ENCODE measurements at places on chromosomes 1 and 21.

DNA sequence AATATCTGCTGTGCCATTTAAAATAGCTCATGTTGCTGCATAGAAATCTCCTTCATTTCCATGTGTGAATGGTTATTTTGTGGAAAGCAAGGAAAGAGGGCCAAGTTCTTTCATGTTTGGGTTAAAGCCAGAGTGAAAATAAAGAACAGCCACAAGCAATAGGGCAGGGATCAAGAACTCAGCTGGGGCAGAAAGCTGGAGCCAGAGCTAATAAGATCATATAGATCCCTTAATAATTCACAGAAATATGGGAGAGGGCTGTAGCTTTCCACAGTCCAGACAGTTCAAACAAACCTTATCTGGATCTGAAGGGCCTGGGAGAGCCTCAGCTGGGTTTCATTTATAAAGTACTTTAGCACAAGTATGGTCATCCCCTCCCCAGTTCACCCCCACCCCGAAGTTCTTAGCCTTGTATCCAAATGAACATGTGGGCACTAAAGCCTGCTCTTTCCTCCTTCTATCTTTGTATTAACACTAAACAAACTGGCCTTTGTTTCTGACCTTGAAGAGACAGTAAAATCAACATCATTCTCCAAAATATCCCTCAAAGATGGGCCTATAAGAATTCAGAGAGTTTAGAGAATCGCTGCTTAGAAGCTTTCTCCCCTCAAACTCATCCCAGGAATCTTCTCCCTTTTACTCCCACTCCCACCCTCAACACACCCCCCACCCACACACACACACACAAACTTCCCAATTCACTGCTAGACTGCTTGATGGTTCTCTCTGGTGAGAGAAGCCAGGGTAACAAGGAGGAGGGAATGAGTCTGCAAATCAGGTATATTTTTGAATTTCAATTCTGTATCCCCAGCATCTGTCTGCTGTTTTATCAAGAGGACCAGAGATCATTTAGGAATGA is 41.7 kb downstream of the UTP25 start:
- no peak for DNase-seq

DNA sequence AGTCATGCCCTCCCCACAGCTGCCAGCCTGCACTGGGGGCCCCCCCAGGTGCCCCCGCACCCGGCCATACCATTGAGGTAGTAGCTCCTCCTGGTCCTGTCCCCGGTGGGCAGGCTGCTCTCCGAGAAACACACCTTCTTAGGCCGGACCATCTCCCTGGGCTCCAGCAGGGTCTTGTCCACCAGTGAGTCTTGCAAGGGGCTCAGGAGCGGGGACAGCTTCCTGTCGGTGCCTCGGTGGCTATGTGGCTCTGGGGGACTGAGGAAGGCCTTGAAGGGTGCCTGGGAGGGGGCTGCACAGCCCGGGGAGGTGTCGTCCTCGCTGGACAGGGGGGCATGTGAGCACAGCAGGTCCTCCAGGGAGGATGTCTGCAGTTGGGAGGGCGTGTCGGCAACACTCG is 12.9 kb upstream of the FTCD start:
- DNase-seq: no peak

GRCh38 chr21:38468989-38469388 is 29.3 kb downstream of the ERG start:
- DNase-seq: peak; percentile 49

GRCh38 chr1:44294588-44295007 is 60.5 kb downstream of the ERI3 start:
- peak; percentile 36 for DNase-seq

- DNase-seq: no peak
Measured at GRCh38 chr1:169475806-169476387, 9.8 kb downstream of the SLC19A2 start.

DNA sequence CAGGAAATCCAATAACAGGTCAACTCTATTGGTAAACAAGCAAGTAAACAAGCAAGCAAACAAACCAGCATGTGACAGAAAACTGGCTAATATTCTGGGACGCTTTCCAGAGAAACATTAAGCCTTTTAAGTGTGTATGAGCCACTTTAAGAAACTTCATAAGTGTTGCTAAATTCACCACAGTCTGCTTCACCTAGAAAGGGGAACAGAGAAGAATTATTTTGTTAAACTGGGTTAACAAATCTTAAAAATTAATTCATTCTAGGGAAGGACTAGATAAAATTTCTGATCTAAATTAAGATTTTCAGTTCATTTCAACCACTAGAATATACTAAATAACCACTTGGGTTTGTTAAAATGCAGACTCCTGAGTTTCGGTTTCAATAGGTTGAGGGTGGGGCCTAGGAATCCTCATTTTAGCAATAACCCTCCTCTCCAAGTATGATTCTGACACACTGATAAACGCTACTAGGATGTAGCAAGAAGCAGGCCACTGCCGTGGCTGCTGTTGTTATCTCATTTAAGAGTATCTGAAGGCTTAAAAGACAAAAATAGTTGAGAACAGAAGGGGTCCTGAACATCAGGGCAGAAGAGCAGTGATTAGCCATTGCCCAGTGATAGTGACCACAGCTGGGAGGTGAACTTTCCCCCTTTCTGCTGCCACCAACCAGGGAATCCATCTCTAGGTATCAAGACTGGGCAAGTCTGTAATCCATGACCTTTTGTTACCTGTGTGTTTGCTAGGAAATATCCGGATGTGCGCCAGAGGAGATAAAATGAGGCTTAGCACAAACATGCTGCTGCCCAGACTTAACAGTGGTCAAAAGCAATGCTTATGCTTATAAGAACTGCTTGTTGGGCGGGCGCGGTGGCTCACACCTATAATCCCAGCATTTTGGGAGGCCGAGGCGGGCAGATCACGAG is 11.2 kb downstream of the CREG1 start:
- DNase-seq: no peak

- DNase-seq: no peak
Measured at GRCh38 chr1:116126281-116126680, 15.1 kb downstream of the MAB21L3 start.

DNA sequence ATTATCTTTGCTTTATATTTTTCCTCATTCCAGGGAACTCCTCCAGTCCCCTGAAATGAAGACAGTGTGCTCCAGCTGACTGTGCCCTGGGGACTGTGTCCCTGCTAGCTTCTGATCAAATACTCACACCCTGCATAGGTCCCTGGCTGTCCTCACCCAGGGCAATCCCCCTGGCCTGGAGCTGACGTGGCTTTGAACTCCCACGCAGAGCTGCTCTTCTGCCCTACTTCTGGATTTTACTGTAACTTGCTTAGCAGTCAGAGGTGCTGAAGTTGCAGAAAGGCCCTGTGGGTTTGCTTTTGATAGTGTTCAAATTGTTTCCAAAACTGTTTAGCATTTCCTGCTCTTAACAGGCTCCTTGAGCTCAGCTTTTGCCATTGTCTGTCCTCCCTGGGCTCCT is 186.5 kb downstream of the FASLG start:
- DNase-seq: no peak
